Activated CD4-positive, alpha-beta memory T cell treated with anti-CD3 and anti-CD28 coated beads for 36 hours (primary cell): ENCODE measurements at places on chromosomes 11 and 22. TPM values are rescaled to one million over a fixed set of nuclear protein-coding genes. Genes with fewer than 3 reads are reported as not detected.
A peak's percentile ranks its signal among the peaks of the same experiment; 100 is the strongest.

DNA sequence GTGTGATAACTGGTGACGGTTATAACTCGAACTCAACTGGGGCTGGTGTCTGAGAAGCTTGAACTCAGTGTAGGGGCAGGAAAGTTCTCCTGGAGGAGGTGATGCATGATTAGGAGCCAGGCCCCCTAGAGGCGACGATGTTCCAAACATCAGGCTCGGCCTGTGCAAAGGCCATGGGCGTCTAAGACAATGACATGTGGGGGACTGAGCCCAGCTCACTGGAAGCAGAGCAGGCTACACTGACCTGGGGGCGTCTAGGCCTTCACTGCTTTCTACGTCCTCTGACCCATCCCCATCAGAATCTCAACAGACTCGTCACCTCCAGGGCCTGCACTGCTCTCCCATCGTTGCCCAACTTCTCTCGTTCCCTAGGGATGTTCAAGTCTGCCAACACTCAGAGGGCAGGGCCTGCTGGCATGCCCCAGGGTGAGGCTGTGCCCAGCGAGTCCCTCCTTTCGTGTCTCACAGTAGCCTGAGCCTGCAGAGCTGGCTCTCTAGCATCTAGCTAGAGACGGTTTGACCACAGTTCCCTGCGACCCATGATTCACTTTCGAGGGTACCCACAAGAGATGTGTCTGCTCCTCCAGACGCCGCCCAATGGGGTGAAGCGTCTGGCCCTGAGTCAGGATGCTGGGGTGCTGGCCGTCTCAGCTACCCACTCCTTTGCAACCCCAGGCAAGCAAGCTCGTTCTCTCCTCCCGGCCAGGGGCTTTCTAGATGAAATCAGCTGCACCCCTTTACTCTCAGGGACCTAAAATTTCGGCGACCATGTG lies 1.1 kb upstream of the ATG16L2 start:
- DNase-seq = peak; percentile 90

- DNase-seq = no peak
Observed at GRCh38 chr11:27296497-27296896, 66.5 kb downstream of the CCDC34 start.

SLC25A45 gene
- 14.4 TPM for total RNA-seq

- DNase-seq = no peak
Observed at GRCh38 chr11:72720047-72720446, 32.2 kb downstream of the ARAP1 start.

GRCh38 chr11:130519128-130519932 lies 70.9 kb downstream of the ADAMTS15 start:
- DNase-seq = no peak

GRCh38 chr11:10387206-10388083 lies 67.6 kb upstream of the AMPD3 start:
- DNase-seq = no peak

UBQLN3 gene
- not detected for total RNA-seq

DNA sequence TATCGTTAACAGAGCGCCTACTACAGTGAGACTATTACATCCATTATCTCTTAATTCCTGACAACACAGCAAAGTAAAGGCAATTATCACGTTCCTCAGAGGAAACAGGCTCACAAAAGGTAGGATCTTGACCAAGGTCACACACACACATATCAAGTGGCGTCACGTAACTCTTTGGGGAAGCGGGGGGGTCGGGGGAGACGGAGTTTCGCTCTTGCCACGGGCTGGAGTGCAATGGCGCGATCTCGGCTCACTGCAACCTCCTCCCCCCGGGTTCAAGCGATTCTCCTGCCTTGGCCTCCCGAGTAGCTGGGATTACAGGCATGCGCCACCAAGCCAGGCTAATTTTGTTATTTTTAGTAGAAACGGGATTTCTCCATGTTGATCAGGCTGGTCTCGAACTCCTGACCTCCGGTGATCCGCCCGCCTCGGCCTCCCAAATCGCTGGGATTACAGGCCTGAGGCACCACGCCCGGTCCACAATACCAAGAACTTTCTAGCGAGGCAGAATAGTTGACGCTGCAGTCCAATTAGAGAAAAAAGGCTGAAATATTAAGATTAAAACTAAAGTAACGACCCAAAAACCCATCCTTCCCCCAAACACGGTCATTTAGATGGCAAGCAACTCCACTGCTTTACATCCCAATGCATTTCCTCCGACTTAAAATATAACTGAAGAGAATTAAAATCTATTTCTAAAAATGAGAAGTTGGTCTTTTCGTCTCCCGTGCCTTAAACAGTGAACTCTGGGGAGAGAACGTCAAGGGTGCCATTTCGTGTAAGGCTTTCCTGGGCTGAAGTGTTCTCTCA lies 1.2 kb downstream of the DDX17 start:
- DNase-seq = peak; percentile 76

KMT2A gene
- 61.5 TPM for total RNA-seq

DNA sequence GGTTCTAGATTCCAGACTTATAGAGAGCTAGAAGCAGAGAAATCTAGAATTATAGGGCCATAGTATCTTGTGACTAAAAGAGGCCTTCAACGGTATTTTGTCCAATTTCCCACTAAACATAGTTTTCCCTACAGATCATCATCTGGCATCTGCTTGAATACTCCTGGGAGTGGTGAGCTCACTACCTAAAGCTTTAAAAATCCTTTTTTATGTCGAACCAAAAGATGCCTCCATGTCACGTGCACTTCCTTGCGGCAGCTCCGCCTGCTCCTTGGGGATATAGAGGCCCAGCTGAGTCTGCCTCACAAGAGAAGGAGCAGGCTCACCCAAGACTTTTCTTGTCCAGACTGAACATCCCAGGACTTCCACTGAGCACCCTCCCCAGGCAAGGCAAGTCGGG lies 4.3 kb upstream of the MB start:
- no peak for DNase-seq

DNA sequence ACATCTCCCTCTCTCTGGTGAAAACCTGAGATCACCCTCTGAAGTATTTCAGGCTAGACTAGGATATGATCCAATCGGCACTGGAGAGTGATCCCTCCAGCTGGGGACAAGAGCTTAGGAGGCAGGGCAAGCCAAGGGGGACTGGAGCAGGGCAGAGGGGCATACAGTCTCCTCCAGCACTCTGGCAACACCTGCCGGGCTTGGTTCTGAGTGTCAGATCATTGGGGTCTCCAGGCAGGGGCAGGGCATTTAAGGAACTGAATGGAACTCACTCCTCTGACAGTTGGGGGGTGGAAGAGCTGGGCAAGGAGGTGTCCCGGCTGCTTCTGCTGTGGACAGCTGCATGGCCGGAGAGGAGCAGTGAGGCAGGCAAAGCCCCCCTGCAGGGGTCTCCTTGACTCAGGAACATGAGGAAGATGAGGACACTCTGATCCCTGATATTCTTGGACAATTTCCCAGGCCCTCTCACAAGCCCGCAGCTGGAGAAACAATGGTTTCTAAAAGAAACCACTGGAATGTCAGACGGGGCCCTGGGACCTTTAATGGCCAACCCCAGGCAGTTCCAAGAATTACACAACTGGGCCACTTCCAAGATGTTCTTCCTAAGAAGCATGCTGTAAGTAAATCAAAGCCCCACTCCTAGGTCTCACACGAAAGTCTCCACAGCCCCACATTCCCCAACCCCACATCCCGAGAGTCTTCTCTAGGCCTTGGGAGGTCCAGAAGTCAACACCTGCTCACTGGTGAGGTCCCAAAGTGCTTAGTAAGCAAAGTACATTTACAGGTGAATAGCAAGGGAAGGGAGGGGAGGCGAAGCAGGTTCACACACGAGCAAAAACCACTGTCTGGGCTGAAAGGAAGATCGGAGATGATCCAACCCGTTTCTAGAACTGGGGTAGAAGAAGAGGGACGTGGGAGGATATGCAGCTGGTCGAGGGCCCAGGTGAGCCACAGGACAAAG lies 1.2 kb upstream of the CCDC86 start:
- no peak for DNase-seq

GRCh38 chr22:40791241-40791640 lies 27.9 kb downstream of the SLC25A17 start:
- no peak for DNase-seq

OMP gene
- total RNA-seq = not detected

DNA sequence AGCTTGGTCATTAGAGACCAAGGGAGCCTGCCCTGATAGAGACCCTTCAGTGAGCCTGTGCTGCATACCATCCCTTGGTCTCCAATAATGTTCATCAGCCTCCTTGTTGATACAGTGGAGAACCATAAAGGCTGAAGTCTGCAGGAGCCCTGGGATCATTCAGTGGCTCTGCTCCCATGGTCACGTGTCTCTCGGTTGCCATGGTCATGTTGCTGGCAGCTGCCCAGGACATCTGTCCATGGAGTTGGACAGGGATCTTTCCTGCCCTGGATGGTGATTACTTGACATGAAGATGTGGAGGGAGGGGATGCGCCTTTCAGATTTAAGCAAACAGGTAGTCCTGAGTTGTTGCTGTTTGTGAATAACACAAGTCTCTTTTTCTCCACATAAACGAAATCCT lies 38.2 kb downstream of the CYB5R2 start:
- no peak for DNase-seq

- no peak for DNase-seq
Observed at GRCh38 chr22:24144056-24144777, 37.1 kb upstream of the SUSD2 start.

UPK2 gene
- total RNA-seq = not detected

GRCh38 chr11:12862696-12863469 lies 146.2 kb upstream of the RASSF10 start:
- DNase-seq = no peak

C11orf52 gene
- not detected for total RNA-seq

- no peak for DNase-seq
Observed at GRCh38 chr11:68036141-68036716, 2.6 kb upstream of the TCIRG1 start.

TMEM45B gene
- total RNA-seq = 5.8 TPM

GRCh38 chr11:70036971-70037882 lies 40.9 kb upstream of the ANO1 start:
- no peak for DNase-seq

- no peak for DNase-seq
Observed at GRCh38 chr11:14587258-14587657, 56.3 kb upstream of the PDE3B start.

SCARF2 gene
- total RNA-seq = 0.43 TPM

MUC6 gene
- total RNA-seq = not detected

IGLL1 gene
- not detected for total RNA-seq

SAAL1 gene
- 34.3 TPM for total RNA-seq

GRCh38 chr11:22558664-22559063 lies 67.0 kb downstream of the FANCF start:
- DNase-seq = no peak

- peak; percentile 39 for DNase-seq
Observed at GRCh38 chr22:39024519-39025308, 3.8 kb downstream of the APOBEC3D start.

DEUP1 gene
- total RNA-seq = not detected

ME3 gene
- 2.3 TPM for total RNA-seq

- DNase-seq = no peak
Observed at GRCh38 chr11:19792510-19792909, 79.9 kb downstream of the NAV2 start.

GRCh38 chr22:29308791-29309262 lies 2.4 kb downstream of the GAS2L1 start:
- peak; percentile 61 for DNase-seq

CLTCL1 gene
- 1.6 TPM for total RNA-seq

MIOX gene
- total RNA-seq = 0.59 TPM

OR52N5 gene
- total RNA-seq = not detected

- DNase-seq = no peak
Observed at GRCh38 chr11:117423046-117423575, 95.5 kb downstream of the CEP164 start.

- no peak for DNase-seq
Observed at GRCh38 chr11:17556999-17557398, 9.9 kb downstream of the OTOG start.

DNA sequence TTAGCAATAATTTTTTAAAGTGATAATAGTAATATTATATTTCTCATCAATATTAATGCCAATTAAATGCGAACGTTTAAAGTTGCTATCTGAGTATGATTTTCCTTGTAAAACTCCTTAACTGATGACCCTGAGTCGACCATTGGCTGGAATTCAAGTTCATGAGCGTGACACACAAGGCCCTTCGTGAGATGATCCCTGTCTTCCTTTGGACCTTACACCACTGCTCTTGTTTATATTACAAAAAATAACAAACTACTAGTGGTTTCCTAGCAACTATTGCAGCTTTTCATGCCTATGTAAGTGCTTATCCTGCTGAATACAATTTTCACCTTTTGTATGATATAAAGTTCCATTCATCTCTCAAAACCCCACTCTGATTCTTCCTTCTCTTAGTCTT lies 752.9 kb downstream of the CNTN5 start:
- no peak for DNase-seq

DNA sequence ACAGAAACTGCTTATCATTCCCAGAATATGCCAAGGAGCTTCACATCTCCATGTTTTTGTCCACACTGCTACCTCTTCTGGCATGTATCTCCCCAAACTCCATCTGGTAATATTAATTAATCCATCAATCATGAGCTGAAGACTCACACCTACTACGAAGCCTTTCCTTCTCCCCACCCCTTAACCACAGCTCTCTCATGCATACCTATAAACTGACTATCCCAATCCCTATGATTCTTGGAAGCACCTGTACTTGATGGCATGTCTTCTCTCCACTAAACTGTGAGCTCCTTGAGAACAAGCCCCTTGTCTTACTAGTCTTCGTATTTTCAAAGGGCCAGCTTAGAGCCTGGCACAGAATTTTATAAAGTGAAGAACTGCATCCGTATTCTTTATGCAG lies 47.3 kb downstream of the RELT start:
- DNase-seq = no peak

DNA sequence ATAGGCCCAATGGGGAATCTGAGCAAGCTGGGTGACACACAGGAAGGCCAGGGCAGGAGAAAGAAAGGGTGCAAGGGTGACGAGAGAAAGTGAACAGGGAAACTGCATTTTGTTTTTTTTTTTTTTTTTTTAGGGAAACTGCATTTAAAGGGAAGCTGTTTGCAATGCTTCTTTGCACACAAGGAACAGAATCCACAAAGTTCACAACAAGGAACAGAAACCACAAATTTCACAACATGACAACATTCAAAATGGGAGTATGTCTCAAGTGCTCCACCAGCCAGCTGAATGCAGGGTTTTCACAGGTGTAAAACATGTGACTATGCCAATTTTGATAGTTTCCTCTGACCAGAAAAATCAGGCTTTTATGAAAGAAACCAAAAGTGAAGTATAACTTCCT lies 6.8 kb upstream of the PLAAT3 start:
- DNase-seq = no peak

GRCh38 chr11:44351006-44351660 lies 41.2 kb upstream of the ALX4 start:
- no peak for DNase-seq

OTUB1 gene
- 69.5 TPM for total RNA-seq

TNRC6B gene
- 34.9 TPM for total RNA-seq

RFPL3 gene
- not detected for total RNA-seq

VSIG10L2 gene
- total RNA-seq = not detected

MMP11 gene
- 1.0 TPM for total RNA-seq

- DNase-seq = no peak
Observed at GRCh38 chr22:40426594-40427333, 56.4 kb downstream of the SGSM3 start.

DNA sequence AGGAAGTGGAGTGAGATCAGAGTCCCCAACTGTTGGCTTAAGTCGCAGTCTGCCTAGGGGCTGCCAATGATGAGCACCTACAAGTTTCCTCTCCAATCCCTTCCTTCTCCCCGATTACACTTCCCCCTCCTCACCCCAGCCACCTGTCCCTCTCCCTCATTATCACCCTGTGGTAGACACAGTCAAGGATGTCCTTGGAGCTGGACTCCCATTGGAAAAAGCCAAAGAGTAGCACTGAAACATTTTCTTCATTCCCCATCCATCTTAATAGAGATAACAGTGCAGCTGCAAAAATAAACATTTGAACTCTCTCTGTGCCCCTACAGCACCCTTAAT lies 146.2 kb downstream of the DBX1 start:
- DNase-seq = no peak

BTBD18 gene
- total RNA-seq = not detected

VPREB1 gene
- not detected for total RNA-seq

- peak; percentile 78 for DNase-seq
Observed at GRCh38 chr11:64152841-64153691, 12.8 kb downstream of the MACROD1 start.
